Fibroblast of villous mesenchyme (primary cell): ENCODE measurements at places on chromosomes 7 and 10. TPM values are rescaled to one million over a fixed set of nuclear protein-coding genes. Genes with fewer than 3 reads are reported as not detected.

The CHN2 gene
- total RNA-seq: under 0.01 and 0.32 TPM in 2 replicates

DNA sequence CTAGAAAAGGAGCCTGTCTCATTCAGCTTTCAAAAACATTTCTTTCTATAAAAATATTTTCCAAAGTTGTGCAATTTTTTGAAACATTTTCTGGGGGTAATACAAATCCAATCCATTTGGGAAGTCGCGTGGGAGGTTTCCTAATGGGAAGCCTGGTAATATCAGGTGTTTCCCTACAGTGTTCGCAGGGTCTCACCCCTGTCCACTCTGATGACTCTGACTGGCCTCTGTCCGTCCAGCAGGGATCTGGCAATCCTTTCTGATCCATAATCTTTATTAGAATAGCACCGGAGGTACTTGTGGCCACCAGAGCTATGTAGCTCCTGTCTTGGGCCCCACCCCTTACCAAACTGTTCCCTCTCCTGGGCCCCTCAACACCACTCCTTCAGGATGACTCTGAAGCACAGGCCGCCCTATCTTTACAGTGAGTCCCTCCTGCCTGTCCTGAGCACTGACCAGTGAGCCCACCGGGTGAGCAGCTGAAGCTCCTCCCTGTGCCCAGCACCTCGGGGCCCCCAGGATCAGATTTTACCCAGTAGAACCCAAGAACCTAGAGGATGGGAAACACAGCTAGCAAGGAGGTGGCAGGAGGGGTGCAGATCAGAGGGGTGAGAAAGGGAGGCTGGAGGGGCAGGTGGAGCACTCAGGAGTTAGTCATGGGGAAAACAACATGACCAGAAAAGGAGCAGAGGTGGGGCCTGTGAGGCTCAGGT lies 84.8 kb downstream of the PTPRE start:
- no peak for DNase-seq

GRCh38 chr7:17313194-17313593 lies 14.7 kb downstream of the AHR start:
- no peak for DNase-seq

GRCh38 chr10:50407076-50407801 lies 155.9 kb upstream of the ASAH2 start:
- no peak for DNase-seq

DNA sequence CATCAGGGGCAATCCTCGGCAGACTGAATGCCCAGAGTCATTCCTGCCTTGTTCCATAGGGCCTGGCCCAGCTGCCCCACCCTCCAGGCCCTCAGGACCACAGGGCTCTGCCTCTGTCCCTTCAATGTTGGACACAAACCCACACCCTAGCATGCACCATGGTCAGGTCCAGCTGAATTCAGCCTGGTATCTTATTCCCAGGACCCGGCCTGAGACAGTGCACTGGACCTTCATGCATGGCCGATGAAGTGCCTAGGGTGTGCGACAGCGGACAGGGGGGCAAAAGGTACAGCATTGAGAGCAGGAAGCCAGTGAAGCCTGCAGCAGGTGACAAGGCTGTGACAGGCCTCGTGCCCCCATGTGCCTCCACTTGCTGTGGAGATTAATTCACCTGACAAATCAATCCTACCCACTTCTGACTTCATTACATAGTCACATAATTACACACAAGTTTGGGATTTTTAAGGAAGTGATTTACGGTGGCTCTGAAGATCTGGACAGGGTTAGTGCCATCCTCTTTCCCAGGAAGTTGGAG lies 261.9 kb downstream of the GRID1 start:
- no peak for DNase-seq

The SLC16A9 gene
- total RNA-seq: under 0.01 TPM in 1 of 2 replicates, not detected in the other

The C7orf25 gene
- 4.5 and 5.2 TPM in 2 replicates for total RNA-seq

DNA sequence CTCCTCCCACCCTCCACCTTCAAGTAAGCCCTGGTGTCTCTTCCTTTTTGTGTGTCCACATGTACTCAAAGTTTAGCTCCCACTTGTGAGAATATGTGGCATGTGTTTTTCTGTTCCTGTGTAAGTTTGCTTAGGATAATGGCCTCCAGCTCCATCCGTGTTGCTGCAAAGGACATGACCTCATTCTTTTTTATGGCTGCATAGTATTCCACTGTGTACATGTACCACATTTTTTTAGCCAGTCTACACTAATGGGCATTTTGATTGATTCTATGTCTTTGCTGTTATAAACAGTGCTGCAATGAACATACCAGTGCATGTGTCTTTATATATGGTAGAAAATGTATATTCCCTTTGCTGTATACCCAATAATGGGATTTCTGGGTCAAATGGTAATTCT lies 710.9 kb downstream of the CCSER2 start:
- DNase-seq: no peak

DNA sequence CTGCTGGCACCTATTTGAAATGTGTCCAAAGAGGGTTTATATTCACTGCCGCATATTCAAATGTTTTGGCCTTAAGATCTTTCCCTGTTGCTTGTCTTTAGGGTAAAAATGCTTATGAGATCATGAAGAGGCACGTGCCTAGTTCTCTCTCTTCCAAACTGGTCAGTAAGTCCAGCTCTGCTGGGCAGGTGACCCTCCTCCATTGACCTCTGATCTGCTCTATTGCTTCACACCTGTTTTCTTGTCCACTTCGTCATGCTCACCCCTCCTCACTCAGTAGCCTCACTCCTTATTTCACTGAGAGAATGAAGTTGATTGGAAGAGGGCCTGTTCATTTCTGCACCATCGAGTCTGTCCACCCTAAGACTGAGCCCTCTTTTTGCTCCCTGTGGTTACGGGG lies 140.5 kb upstream of the COBL start:
- no peak for DNase-seq

DNA sequence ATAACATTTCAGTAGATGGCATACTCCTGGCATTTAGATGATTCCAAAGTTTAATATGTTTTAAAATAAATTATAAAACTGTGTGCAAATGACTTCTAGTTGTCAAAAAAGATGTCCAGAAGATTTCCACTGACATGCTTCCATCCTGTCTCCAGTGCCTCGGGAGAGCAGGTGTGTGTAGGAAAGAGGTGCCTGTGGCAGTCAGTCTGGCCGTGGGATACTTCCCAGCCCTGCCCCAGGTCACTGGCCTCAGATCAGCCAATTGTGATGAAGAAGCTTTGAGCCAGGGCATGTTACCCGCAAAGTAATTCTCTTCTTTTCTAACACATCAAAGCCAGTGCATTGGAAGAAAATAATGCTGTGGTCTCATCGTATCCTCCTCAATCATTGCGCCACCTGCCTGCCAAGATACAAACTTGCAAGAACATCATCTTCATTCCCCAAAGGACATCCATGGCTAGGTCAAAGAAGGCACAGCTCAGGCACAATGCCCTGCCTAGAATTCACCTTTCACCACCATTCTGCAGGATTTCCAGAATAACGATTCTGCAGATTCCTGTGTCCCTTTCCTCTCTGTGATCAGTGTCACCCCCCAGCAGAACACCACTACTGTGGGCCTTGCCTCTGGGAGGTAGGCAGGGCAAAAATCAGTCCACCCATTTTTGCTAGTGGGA lies 6.3 kb upstream of the KCNMA1 start:
- DNase-seq: peak; percentile 76

DNA sequence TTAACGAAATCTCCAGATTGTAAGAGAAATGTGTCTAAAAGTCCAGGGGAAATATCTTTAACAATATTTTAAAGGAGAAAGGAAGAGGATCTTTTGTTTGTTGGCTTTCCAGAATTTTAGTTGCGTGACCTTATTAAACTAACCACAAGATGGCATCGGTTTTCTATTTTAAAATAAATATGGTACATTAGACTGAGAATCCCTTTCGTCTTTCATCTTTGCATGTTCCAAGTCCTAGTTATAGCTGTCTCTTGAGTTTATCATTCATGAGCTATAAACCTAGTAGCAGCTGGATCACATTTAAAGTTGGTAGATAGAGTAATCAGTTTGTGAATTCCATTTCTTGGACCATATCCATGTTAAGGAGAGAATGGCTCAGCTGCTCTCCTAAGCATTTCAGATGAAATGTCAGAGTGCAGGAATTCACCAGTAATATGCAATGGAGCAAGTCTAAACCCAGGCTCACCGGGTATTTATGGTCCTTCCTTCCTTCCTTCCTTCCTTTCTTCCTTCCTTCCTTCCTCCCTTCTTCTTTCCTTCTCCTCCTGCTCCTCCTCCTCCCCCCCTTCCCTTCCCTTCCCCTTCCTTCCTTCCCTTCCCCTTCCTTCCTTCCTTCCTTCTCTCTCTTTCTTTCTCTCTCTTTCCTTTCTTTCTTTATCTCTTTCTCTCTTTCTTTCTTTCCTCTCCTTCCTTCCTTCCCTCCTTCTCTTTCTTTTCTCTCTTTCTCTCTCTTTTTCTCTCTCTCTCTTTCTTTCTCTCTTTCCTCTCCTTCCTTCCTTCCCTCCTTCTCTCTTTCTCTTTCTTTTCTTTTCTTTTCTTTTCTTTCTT lies 57.8 kb upstream of the RAB18 start:
- peak; percentile 41 for DNase-seq

GRCh38 chr10:77970869-77971803 lies 44.6 kb upstream of the DLG5 start:
- peak; percentile 99 for DNase-seq

DNA sequence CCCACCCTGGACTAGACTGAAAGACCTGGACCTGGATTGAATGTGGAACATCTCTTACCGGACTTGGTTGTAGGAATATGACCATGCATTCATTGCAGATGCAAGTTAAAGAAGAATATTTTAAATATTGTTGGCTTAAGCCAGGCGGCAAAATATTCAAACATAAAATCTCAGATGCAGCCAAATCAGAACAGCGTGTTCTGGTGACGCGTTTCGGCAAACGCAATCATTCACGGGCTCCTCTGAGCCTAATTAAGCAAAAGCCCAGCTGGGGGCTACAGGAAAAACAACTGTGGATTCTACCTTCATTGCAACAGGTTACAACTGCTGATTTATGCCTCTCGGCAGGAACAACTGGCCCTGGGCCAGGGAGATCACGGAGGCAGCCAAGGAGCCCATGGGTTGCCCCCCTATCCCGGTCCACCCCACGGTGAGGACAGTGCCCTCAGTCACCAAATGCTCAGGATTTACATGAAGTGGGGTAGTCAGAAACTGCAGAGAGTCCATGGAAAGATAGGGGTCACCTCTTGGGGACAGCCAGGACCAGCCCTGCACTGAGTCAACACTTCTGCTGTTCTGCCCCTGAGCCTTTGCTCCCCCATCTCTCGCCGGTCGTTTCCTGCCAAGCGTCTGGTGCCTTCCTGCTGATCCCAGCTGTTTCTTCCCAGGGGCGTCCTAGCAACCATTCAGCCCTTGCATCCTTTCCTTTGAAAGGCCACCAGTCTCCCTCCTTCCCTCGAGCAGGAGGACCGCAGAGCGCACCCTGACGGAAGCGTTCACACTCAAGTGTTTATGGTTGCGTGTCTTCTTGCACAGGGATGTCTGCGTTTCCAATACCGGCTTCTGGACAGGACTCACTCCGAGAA lies 64.4 kb upstream of the SFMBT2 start:
- no peak for DNase-seq

DNA sequence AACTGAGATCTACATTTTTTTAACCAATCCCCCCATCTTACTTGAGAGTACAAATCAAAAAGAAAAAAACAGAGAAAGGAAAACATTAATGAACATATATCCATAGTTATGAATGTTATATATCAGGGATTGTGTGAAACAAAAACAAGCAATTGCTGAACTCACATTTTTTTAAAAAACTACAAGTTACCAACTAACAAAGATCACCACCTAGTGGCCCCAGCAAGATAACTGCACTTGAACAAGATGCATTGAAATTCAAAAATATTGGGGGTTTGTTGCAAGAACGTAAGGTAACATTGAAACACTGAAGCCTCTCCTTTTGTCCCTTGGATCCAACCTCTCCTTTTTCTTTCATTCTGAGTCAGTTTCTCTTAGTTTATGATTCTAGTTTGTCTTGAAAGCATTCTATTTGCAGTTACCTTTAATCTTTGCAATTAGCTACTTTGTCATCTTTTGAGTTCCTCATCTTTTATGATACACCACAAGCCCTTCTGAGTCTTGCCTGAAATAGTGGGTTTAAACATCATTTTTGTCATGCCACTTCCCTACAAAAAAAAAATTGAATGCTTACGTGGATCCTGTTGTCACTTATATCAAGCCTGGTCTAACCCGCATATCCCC lies 87.3 kb upstream of the TES start:
- peak; percentile 52 for DNase-seq

DNA sequence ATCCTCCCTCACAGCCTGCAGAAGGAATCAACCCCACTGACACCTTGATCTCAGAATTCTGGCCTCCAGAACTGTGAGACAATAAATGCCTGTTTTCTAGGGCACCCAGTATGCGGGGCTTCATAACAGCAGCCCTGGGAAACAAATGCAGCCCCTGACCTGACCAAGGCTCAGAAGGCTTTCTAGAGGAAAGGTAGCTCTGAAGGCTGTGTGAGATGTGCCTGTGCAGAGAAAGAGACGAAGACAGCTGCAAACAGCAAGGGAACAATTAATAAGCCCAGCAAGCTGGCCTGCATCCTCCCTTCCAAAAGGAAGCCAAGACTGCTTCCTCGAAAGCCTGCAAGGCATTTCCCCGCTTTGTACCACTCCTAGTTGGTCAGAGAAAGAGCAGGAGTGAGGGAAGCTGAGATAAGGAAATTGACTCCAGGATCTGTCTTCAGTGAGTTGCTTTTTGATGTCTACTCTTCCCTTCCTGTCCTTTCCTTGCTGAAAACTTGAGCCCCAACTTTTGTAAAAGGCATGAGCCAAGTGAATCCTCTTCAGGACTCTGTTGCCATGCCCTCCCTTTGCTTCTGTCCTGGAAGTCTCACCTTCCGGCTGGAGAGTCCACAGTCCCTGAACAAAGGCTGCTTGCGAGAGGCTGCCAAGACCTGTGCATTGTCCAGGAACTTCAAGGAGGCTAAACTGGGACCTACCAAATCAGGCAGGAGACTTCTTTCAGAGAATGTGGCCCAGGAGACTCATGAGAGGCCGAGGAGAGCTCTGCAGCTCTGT lies 71.2 kb upstream of the ARID5B start:
- no peak for DNase-seq

GRCh38 chr7:96187735-96188134 lies 134.2 kb downstream of the SLC25A13 start:
- DNase-seq: no peak

- no peak for DNase-seq
Observed at GRCh38 chr7:82284936-82285519, 158.5 kb downstream of the CACNA2D1 start.

The TMEM213 gene
- total RNA-seq: not detected in 2 replicates

DNA sequence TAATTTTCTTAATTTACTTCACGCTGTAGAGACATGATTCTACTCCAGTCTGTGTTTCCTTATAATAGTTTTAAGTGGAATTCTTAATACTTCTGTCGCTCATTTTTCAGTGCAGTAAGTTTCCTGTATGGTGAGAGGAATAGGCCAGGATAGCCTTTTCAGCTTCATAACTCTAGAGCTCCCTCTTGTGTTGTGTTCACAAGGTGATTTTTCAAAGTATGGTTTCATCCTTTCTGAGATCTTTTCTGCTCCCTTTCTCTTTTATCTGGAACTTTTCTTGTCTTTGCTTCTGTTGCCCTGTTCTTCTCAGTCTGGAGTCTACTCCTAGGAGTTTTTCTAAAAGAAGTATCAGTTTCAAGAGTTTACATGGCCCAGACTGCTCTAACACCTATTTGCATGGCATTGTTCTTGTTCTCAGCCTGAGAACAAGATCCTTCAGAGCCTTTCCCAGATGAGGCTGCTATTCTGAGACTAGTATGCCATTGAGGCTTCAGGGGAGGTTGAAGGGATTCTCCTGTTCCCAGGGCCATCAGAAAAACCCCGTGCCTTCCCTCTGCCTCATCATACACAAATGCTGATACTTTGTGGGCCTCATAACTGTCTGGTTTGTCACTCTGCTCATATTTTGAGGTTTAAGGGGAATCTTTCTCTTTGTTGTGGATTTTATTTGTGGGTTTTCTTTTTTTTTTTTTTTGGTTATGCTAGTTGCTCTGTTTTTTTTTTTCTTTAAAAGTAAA lies 21.8 kb downstream of the NET1 start:
- peak; percentile 66 for DNase-seq
